MM.1S (cell line): ENCODE measurements at places on chromosomes 1 and 21.

- DNase-seq: peak; percentile 43
Observed at GRCh38 chr21:42983103-42983502, 8.7 kb downstream of the PKNOX1 start.

DNA sequence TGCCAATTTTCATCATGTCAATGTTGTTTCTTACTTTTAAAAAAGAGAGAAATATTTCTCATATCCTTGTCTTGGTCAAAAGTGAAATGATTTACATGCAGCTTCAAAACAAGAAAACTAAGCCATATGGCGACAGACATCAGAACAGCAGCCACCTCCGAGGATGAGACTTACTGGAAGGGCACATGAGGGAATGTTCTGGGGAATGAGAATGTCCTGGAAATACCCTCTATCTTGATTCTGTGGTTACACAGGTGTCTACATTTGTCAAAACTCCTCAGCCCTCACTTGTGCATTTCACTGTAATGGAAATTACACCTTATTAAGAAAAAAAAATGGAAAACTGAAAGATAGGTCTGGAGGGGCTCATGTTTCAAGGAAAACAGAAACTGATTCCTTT, 14.2 kb upstream of the ECE1 start:
- no peak for DNase-seq

- no peak for DNase-seq
Observed at GRCh38 chr1:238487931-238488330, 597.2 kb upstream of the ZP4 start.

- DNase-seq: no peak
Observed at GRCh38 chr1:91555821-91556531, 55.3 kb downstream of the CDC7 start.

DNA sequence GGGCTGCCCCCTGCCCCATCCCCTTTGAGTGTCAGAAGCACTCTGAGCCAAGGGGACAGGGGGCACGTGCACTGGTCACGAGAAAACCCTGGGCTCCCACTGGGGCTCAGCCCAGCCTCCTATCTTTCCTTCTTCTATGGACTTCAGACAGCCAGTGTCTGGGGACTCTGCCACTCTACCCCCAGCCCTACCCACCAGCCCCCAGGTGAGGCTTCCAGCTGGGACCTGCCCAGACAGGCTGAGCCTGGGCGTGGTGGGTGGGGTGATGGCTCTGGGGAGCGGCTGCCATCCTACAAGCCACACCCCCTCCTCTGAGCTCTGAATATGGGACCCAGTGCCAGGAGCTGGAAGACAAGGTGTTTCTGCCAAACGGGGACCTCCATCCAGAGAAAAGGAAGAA, 8.0 kb upstream of the SFN start:
- DNase-seq: no peak

DNA sequence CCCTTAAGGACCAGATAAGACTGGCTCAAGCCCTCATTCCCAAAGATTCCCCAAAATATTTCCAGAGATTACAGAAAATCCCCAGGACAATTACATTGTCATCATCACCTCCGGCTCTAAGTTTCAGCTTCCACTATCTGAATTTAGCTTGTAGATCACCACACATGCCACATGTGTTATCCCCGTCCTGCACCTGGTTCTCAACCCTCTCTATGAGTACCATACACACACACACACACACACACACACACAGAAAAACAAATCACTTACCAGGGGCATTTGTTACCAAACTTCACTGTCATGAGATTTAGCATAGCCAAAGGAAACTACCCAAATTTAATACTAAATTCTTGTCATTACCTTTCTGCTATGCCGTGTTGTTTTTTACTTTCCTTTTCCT, 15.4 kb upstream of the TSPAN1 start:
- DNase-seq: peak; percentile 76

GRCh38 chr1:18041685-18042355, 65.8 kb upstream of the IGSF21 start:
- DNase-seq: no peak
